ENCODE measurements at places on chromosomes 12 and 14. TPM values are rescaled to one million over a fixed set of nuclear protein-coding genes. Genes with fewer than 3 reads are reported as not detected.

The SYNE3 gene
- 15.8 TPM for total RNA-seq

The MMP17 gene
- total RNA-seq: 69.3 TPM

The SLC2A14 gene
- total RNA-seq: not detected

The P3H3 gene
- total RNA-seq: 30.9 TPM

The DIO2 gene
- total RNA-seq: 30.6 TPM

The INHBE gene
- not detected for total RNA-seq

The OTOGL gene
- 6.5 TPM for total RNA-seq

The SLC10A1 gene
- total RNA-seq: not detected

The SERPINA10 gene
- total RNA-seq: not detected

The POTEM gene
- total RNA-seq: not detected

The HELB gene
- 2.5 TPM for total RNA-seq

The PRB2 gene
- 5.3 TPM for total RNA-seq

The NRXN3 gene
- total RNA-seq: 200 TPM

The DYRK2 gene
- total RNA-seq: 17.2 TPM

DNA sequence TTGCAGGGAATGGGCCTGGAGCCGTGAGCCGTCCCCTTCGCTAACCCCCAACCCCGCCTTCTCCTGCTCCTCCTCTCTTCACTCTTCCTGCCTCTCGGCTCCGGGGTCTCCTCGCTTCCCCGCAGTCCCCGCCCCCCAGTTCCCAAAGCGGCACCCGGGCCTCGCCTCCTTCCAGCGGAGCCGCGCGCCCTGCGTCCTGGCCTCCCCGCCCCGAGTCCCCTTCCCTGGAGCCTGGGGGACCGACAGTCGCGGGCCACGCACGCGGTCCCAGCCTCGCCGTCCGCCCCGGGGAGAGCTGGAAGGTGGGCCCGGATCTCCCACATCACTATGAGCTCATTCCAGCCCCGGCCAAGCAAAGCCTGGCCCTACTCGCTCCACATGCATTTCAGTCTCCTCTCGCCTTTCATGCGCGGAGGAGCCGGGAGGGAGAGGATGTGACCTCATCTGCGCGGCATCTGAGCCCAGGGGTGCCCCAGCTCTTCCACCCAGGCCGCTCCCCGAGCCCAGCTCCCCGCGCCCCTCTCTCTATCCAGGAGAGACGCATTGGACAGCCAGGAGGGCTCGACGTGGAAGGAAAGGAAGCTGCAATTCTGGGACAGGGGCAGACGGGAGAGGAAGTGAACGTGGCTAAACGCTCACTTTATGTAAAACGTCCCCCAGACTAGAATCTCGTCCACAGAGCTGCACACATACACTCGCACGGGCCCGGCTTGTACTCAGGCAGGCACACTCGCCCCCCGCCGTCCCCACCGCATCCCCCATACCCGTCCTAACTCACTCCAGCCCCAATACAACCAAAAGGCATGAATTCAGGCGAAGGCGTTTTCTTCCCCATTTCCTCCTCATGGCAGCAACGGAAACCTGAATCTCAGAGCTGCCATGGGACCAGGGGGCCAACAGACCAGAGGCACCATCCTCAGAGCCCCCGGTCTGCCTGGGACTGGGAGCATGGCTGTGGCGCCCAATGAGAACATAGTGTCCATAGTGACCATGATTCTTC lies 108.7 kb upstream of the CCND2 start:
- no peak for DNase-seq

GRCh38 chr14:38138473-38139138 lies 69.1 kb upstream of the SSTR1 start:
- DNase-seq: no peak

DNA sequence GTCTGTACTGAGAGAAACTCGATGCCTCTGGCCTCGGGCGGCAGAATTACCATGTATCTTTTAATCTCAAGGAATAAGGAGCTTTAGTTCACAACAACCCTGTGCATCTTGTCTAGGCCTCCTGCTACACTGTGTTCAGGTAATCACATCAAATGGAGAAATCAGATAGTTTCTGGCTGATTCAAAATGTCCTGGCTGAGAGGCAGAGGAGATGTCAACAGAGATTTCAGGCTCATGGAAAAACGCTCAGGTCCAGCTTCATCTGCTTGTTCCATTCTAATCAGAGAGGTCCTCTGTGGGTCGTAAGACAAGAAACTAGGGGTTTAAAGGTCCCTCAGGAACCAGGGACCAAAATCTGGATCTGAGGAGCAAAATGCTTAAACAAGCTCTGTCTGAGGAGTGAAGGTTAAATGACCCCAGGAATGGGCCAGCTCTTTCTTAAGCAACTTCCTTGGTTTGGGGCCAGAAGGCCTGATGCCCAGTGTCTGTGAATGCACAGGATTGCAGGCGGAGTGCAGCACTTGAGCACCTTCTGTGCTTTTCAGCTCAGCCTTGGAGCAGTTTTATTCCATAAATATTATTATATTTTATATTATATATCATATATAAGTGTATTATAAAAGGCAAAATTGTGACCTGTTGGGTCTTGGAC lies 170.2 kb upstream of the PRICKLE1 start:
- DNase-seq: no peak

- DNase-seq: no peak
Observed at GRCh38 chr14:61321385-61322010, at the start of gene PRKCH. TSS of gene PRKCH (plus strand) at chr14:61321579. CDS start at chr14:61322102, 523 bp downstream.

DNA sequence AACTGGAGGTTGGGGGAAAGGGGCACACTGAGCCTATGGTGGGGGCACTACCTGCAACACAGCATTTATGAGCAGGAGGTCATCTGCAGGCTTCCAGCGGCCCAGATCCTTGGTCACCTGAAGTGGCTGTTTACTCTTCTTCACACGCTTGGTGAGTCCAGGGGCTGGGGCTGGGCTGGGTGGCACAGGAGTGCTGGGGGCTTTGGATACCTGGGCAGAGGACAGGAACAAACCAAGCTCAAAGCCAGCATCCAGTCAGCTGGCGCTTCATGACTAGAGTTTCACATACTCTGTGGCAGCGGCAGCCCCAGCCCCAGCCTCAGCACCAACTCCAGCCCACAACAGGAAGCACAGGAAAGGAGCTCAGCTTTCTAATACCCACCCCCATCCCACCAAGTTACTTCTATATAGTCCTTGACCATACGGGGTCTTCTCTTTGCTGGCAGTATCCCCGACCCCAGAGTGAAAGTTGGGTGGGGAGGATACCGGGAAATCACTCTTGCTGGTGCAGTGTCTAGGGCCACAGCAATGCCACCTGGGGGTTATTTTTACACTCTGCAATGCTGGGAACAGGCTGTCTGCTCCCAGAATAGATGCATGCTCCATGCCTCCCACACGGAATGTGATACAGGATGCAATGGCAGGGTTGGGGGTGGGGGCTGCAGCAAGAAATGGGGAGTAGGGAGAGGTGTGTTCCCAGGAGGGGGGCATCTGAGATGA lies 3.1 kb downstream of the MCRS1 start:
- DNase-seq: peak; percentile 51

GRCh38 chr12:69354556-69355187 lies 4.9 kb upstream of the YEATS4 start:
- DNase-seq: no peak

DNA sequence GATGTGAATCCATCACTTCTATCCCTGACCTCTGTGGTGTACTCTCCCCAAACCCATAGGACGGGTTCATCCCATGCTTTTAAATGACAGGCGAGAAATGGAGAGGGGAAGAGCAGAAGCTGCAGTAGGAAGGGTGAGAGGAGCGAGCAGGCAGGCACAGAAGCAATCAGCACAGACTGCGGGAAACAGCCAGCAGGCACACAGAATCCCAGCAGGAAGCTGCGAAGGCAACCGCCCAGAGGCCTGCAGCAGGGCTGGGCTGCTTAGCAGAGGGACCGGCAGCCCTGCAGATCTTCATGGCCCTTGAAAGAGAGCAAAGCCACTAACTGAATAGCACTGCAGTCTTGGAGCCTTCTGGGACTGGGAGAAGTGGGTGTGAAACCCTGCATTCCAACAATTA lies 287.0 kb upstream of the FKBP4 start:
- DNase-seq: no peak

- DNase-seq: no peak
Observed at GRCh38 chr12:43214166-43214565, 337.8 kb downstream of the ADAMTS20 start.

DNA sequence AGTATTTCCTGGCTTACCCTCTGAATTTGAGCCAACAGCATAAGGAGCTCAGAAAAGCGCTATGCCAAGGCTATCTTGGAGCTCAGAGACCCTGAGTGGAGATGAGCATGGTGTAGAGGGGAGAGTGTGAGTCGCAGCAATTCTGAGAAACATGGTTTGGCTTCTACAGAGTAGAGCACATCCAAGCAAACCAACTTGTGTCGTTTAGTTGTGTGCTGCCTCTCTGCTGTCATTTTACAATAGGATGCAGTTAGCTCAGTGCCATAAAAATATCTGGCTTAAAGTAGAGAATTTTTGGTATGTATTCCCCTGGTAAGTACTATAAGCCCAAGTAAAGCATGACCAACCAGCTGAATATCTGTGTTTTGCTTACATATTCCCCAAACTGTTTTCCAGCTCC lies 249.2 kb downstream of the TRHDE start:
- DNase-seq: no peak

GRCh38 chr14:105181549-105182295 lies 610 bp upstream of the NUDT14 start:
- DNase-seq: no peak

GRCh38 chr14:63051992-63052391 lies 6.7 kb upstream of the KCNH5 start:
- no peak for DNase-seq

GRCh38 chr12:1373901-1374735 lies 220.3 kb downstream of the FBXL14 start:
- DNase-seq: no peak

DNA sequence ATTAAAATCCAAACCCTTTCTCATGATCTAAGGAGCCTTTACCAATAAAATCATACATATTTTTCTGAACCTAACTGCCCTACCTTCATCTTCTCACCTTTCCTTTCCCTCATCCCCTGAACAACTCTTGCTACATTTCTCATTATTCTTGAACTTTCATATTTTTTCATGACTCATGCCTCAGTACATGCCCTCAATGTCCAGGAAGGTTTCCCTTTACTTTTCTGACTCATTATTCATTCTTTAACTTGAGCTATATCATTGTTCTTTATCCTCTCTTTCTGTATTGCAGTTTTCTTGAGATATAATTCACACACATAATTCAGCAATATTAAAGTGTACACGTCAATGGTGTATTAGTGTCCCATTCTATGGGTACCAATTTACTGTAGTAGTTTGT lies 231.0 kb downstream of the ALG10B start:
- no peak for DNase-seq

GRCh38 chr12:15672671-15673270 lies 116.4 kb downstream of the EPS8 start:
- DNase-seq: no peak

DNA sequence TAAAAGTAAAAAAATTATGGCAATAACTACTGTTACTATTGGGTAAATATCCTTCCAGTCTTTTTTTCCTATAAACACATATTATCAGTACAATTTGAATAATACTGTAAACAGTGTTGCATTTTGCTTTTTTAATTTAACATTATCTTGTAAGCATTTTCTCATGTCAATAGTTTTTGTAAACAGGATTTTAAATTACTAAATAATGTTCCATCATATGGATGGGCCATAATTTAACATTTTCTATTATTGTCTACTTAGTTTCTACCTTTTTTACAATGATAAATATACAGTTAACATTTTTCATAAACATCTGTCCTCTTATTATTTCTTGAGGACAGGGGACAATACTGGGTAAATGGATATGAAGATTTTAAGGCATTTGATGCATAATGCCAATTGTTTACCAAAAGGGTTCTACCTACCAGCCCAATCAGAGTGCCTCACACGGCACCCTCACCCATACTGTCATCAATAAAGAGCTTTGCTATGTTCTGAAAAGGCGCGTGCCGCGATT lies 759 bp upstream of the ACVR1B start:
- no peak for DNase-seq

DNA sequence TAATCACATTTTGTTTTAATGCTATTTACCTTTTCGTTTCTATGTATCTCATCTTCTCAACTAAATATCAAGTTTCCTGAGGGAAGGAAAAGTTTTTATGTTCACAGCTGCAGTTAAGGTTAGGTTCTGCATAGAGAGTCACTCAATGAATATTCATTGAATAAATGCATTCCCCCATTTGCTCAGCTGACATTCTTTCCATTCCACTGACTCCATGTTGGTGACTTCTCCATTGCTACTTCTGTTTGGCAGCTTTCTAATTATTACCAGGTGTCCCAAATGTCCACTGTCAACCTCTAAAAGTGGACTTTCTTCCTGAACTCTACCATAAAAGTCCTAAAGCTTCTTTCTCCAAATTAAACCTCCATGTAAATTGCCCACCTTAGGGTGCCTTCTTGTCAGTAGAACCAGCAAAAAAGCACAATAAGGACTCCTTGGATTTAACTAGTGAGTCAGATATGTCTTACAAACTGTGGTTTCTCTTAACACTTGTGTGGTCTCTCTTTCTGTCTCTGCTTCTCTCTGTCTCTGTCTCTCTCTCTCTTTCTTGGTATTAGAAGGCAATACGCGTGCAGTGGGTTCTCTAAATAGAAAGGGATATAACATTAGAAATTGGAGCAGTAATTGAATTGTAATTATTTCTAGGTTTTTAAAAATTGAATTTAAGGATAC lies 85.9 kb downstream of the TMEM117 start:
- no peak for DNase-seq

GRCh38 chr12:43776498-43776897 lies 17.7 kb downstream of the IRAK4 start:
- no peak for DNase-seq

- no peak for DNase-seq
Observed at GRCh38 chr14:45990252-45990651, 661.3 kb downstream of the RPL10L start.

Data from dorsolateral prefrontal cortex (tissue), 122 donors.